Activated CD4-positive, alpha-beta T cell treated with anti-CD3 and anti-CD28 coated beads, Interleukin-2, amount 50 U/mL, for 24 hours (primary cell): ENCODE measurements at places on chromosomes 1 and 21.

DNA sequence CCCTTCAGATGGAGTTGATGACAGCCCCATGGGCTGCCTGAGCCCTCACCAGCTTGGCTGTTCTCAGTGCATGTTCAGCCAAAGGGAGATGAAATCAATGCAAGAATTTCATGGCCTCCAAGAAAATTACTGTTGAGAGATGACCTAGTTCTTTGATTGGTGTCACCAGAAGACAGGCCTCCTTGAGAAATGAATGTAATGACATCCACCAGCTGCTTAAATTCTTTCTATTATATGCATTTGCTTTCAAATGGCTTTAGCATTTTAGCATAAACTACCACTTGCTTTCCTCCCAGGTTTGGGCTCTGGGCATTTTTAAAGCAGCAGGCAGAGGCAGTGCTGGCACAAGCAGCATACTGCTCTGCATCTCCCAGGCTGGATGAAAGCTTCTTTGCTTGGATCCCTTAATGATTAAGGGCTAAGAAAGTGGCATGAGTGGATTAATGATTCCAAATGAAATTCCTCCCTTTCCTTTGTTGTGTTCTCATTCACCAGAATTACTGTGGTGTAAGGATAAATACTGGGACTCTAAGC is 278.4 kb downstream of the ZNF326 start:
- no peak for DNase-seq

DNA sequence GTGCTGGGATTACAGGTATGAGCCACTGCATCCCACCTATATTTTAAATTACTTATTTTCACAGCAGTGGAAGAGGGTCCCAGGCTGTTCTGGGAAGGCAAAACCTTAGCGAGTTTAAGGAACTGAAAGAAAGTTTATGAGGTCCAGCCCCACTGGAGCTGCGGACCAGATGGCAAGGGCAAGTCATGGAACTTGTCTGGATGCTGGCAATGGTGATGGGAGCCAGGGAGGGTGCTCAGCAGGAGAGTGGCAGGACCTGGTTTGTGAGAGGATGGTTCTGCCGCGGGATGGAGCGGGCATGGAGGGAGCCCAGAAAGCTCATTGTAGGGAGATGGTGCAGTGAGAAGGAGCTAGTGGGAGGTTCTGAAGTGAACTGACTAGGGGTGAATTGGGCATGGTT is 50.6 kb upstream of the SLC45A1 start:
- no peak for DNase-seq

- no peak for DNase-seq
Measured at GRCh38 chr1:24409535-24409934, 4.0 kb downstream of the STPG1 start.

DNA sequence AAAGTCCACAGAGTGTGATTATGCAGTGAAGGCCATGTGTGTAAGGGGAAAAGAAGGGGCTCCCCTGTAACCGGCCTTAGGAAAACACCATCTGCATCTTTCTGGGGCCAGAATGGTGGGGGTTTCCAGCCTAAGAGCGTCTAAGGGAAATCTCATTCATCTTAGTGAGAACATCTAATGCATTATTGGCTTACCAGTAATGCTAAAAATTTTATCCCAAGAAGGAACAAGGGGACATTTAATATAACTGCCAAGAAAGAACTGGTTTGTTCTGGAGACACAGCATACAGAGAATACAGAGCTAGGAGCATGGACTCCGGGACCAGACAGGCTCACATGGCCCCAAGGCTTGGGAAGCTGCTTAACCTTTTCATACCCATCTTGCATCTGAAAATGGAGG is 58.3 kb upstream of the DSCAM start:
- DNase-seq, result no peak

DNA sequence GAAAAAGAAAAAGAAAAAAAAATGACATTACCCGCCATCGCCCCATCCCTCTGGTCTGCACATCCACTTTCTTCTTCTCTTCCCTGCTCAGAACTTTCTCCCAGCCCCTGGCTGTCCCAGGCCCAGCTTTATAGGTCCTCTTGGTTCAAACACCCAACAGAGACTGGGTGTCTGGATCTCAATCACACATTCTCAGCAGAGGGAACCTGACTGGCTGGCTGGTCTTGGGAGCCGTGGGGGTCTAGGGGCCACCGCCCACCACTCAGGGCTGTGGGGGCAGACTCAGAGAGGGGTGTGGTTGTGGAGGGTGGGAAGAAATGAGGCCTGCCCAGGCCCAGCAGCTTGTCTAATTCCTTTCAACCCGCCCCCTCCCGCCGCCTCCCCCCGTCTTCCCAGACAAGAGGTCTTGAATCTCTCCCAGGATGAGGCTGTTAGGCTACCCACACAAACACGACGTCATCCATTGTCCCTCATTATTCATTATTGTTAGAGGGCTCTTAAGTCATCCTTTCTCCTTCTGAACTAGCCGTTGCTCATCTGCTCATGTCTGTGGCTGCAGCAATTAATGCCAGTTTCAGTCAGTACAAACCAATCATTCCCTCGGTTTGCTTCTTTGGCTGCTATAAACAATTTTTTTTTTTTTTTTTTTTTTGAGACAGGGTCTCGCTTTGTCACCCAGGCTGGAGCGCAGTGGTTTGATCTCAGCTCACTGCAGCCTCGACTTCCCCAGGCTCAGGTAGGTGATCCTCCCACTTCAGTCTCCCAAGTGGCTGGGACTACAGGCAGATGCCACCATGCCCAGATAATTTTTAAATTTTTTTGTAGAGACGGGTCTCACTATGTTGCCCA is 40.6 kb upstream of the CLIC4 start:
- no peak for DNase-seq

GRCh38 chr1:22860883-22861385 is 111.7 kb downstream of the LACTBL1 start:
- DNase-seq, result no peak

GRCh38 chr21:35044770-35045541 is 4.1 kb downstream of the RUNX1 start:
- no peak for DNase-seq
